ENCODE measurements at places on chromosomes 7 and 10.

DNA sequence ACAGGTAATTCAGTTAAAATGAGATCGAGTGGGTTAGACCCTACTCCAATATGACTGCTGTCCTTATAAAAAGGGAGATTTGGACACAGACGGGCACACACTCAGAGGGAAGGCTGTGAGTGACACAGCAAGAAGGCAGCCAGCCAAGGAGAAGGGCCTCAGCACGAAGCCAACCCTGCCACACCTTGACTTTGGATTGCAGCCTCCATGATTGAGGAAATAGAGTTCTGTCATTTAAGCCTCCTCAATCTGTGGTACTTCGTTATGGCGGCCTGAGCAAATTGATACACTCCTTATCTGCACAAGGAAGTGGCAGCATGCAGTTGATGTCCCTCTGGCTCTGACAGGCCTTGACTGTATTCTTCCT, 43.8 kb downstream of the SH2D4B start:
- no peak for DNase-seq

GRCh38 chr10:123100030-123100762, 35.6 kb upstream of the HMX3 start:
- DNase-seq = no peak

- DNase-seq = no peak
These were observed 131.0 kb upstream of the GAD2 start for GRCh38 chr10:26085549-26085948.

GRCh38 chr7:25707768-25708620, 444.0 kb upstream of the NFE2L3 start:
- DNase-seq = no peak

- DNase-seq = no peak
These were observed 185.8 kb downstream of the GRM8 start for GRCh38 chr7:127066974-127067373.
